ENCODE measurements at places on chromosomes 1 and 21.

- DNase-seq, result peak; percentile 22
These were observed 11.2 kb downstream of the IFT25 start for GRCh38 chr1:53934170-53934765.

- DNase-seq, result no peak
These were observed 58.5 kb downstream of the ATF6 start for GRCh38 chr1:161824618-161825017.

- DNase-seq, result peak; percentile 61
These were observed 124.0 kb downstream of the DMRTB1 start for GRCh38 chr1:53583021-53583867.

DNA sequence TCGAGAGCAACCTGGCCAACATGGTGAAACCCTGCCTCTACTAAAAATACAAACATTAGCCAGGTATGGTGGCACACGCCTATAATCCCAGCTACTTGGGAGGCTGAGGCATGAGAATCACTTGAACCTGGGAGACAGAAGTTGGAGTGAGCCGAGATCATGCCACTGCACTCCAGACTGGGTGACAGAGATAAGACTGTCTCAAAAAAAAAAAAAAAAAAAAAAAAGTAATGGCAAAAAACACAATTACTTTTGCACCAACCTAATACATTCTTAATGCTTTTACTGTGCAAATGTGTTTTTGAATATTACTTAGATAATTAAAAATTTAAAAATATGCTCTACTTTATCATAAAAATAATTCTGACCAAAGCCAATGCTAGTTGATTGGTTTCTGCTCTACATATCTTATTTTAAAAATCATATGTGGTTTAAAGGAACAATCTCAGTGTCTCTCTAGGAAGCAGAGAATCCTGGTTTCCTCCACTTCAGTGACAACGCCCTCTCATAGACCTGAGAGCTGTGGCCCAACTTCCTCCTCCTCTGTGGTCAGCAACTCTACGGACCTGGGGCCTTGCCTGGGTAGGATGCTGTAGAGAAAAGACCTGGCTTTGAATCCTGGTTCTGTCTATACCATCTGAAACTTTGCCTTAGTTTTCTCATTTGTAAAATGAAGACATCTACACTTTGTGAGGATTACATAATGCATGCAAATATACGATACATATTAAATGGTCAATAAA is 64.7 kb downstream of the TGFBR3 start:
- DNase-seq, result no peak

DNA sequence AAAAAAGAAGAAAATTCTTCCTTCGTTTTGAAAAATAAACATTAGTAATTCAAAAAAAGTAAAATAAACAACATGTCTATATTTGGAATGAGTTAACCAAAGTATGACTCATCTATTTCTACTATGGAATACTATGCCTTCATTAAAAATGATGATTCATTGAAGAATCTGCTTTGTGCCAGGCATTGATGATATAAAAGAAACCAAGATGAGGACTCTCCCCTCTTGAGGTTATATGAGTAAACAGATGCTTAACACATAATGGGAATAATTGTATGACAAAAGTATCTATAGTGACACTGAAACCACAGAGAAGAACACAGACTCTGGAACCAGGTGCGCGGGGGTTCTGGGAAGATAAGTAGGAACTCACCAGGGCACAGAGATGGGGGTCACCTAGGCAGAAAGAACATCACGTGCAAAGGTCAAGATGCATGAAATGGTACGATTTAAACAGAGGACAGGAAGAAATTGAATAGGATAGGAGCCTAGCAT is 18.8 kb downstream of the ELF3 start:
- DNase-seq, result peak; percentile 89

- DNase-seq, result no peak
These were observed 26.6 kb downstream of the SRSF11 start for GRCh38 chr1:70247768-70248167.

DNA sequence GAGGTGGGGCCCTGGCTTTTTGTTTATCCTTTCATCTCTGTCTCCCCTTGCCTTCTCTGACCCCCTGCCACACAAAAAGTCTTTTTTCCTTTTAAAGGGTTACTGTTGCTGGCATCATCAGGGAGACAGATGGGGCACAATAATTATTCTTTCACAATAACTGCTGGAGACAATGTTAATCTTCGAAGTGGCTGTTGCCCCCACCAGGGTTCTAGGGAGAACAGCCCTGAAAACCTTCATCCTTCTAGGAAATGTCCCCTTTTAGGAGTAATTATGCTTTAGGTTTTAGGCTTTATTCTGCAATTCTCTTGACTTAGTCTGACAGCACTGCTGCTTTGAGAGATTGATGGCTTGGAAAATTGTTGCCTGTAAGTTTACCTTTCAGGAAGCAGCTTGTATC is 150.0 kb downstream of the NOS1AP start:
- DNase-seq, result no peak

- DNase-seq, result no peak
These were observed 65.1 kb upstream of the DMRTA2 start for GRCh38 chr1:50488356-50488755.

DNA sequence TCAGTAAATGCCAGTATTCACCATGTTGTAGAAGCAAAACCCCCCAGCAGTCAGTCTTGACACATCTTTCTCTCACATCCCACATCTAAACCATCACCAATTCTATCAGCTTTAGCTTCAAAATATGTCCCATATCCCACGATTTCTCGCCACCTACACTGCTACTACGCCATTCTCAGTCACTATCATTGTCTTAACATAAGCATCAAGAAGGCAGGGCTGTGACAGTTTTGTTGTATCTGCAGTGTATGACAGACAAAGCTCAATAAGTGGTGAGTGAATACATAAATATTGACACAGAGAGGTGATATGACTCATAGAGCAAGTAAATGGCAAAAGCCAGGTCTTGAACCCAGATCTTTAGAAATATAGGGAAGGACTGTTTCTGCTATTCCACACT is 59.9 kb downstream of the JAK1 start:
- no peak for DNase-seq

DNA sequence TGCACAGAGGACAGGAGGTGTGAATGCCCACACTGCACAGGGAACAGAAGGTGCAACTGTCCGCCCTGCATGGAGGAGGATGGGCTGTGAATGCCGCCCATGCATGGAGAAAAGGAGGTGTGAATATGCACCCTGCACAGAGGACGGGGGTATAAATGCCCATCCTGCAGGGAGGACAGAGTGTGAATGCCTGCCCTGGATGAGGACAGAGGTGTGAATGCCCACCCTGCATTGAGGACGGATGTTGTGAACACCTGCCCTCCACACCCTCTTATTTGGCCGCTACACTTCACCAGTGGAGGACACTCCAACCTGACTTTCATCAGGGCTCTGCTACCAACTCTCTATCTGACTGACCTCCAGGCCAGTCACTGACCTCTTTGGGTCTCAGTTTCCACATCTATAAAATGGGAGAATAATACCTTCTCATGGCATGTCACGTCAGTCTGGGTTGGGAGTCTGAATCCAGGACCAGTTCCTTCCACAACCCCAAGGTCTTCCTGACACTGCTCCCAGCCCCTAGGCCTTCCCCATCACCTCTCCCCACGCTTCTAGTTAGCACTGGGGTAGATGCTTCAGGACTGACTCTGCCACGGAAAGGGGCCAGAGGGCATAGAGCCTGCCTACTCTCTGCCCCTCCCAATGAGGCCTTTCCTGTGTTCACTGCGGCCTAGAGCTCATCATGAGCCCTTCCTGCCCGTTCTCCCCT is 28.4 kb downstream of the ZBTB17 start:
- no peak for DNase-seq

DNA sequence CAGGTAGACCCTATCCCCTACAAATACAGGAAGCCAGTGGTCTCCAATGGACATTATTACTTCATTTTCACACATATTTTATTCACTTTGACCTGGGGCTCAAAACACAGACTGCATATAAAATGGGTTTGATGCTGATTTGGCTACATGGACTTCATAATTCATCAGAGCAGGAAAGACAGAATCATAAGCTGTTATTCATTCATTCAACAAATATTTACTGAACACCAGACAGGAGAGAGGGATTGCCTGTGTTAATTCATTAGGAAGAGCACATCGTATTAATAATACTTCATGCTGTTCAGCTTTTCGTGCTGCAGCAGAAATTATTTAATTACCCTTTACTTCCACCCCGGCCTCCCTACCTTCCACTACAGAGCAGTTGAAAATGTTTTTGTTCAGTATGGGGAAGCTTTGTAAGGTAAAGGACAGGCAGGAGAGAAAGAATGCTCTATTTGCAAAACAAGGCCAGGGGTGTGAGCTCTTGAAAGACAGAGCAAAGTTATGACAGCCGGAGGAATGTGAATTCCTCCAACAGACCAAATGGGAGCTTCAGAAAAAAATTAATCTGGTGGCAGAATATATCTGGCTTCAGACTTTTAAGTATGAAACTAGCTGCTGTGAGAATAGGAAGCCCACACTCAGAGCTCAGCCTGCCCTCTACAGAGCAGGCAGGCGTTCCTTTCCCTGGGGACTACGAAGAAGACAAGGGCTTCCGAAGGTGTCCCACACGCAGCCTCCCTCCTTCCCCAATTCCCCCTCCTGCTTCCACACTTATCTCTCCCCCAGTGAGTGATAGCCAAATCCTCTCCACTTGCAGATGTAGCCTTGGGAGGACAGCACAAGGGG is 58.0 kb downstream of the MDM4 start:
- DNase-seq, result no peak

- no peak for DNase-seq
These were observed 7.5 kb upstream of the CTPS1 start for GRCh38 chr1:40971966-40972365.

- peak; percentile 78 for DNase-seq
These were observed 216.2 kb upstream of the RUNX1 start for GRCh38 chr21:35265170-35265877.

- no peak for DNase-seq
These were observed 142.9 kb upstream of the KRTAP19-8 start for GRCh38 chr21:31181082-31181750.

DNA sequence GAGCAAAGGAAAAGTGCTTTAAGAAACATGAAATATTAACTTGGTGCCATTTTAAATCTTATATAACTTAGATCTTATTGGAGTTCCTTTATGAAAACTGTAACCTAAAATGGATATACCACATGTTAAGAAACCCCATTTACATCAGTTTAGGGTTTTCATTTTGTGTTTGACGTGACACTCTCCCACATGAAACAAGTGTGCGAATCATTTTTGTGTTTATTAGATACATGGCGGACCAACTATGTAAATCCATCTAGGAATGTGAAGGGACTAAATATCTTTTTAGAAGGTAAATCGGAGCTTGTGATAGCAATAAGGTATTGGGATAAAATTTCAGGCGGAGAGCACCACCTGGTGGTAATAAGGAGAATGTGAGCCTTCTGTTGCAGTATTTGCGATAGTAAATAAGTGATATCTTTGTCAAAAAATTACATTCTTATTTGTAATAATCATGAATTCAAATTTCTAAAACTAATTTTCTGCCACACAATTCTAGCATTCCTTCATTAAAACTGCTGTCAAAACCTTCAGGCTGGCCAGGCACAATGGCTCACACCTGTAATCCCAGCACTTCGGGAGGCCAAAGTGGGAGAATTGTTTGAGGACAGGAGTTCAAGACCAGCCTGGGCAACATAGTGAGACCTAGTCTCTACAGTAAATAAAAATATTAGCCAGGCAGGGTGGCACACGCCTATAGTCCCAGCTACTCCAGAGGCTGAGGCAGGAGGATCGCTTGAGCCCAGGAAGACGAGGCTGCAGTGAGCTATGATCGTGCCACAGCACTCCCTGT is 31.3 kb downstream of the SMAP2 start:
- DNase-seq, result peak; percentile 67

DNA sequence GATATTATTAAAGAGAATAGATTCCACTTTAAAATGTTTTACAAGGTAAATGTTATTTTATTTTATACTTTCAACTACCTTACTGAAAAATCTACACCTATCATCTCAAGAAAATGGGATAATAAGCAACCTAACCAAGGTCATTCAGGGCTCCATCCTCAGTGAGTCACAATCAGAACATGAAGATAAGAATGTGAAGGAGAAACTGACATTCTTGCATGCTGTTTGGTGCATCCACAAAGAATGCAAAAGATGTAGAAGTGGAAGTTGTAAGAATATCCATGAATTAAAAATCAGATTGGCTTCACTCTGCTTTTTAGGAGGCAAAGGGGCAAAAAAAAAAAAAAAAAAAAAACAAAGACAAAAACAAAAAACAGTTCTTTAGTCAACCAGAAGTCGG is 6.5 kb downstream of the WARS2 start:
- DNase-seq, result peak; percentile 53

- DNase-seq, result peak; percentile 47
These were observed 64.4 kb downstream of the MAP3K7CL start for GRCh38 chr21:29194847-29195246.
